ENCODE measurements at places on chromosomes 16 and 17.

- DNase-seq = peak; percentile 92
Observed at GRCh38 chr17:63405741-63406261, 40.3 kb downstream of the CYB561 start.

- DNase-seq = no peak
Observed at GRCh38 chr16:17491140-17491662, 20.4 kb upstream of the XYLT1 start.

DNA sequence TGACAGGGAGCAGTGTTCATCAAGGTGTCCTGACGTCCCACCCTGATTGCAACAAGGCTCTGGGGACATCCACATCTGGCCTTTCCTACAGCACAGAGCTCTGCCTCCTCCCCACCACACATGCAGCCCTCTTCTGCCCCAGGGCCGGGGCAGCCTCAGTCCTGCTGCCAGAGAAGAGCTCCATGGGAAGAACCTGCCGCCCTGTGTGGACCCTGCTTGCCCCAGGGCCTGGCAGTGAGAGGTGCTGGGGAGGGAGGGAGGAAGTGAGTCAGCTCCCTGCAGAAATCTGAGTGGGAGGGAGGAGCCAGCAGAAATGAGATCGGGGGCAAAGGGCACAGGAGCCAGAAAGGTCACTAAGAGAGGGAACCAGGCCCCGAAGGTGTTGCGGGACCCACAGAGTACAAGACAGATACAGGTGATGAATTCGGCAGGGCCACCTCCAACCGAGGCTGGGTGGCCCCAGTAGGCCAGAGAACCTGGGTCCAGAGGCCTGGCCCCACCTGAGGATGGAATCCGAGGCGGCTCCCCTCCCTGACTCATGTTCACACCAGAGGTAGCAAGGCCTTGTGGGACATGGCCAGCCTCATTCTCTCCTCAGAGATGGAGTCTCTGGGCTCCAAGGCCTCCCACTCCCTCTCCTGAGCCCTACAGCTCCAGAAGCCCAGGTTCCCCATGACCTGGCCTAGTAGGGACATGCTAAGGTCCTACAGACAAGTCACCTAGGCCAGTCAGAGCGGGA, 24.8 kb downstream of the MYO18A start:
- peak; percentile 61 for DNase-seq

DNA sequence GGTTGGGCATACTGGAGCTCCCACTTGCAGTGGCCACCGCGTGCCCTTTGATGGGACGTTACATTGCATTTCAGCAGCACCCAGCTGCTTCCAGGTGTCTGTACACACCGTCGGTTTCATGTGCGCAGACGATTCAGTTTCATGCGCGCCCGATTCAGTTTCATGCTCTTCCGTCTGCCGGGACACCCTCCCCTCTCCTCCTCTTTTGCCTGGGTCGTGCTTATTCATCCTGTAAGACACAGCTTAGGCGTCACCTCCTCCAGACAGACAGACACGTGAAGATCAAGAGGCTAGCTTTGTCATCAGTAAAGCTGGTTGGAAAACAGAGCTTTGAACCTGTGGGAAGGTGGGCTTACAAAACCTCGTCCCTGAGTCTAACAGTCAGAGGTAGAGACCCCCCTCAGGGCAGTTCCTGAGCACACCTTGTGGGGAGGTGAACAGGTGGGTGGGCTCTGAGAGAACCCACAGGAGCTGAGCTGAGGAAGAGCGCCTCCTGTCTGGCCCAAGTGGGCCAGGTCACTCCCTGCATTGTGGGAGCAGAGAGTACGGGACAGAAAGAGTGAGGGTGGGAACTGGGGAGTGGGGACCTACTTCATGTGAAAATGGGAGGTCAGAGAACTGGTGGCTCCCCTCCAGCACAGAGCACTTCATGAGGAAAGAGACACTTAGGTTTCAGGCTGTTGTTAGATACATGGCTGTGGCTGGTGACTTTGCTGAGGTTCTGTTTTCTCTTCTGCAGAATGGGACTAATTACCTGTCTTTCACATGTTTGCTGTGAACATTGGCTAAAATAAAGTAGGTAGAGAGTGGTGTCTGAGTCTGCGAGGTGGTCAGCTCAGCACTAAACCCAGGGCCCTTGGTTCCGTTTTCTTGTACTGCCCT, 122.1 kb downstream of the SNX29 start:
- DNase-seq = no peak

- peak; percentile 19 for DNase-seq
Observed at GRCh38 chr16:79628501-79628975, 28.0 kb upstream of the MAF start.

DNA sequence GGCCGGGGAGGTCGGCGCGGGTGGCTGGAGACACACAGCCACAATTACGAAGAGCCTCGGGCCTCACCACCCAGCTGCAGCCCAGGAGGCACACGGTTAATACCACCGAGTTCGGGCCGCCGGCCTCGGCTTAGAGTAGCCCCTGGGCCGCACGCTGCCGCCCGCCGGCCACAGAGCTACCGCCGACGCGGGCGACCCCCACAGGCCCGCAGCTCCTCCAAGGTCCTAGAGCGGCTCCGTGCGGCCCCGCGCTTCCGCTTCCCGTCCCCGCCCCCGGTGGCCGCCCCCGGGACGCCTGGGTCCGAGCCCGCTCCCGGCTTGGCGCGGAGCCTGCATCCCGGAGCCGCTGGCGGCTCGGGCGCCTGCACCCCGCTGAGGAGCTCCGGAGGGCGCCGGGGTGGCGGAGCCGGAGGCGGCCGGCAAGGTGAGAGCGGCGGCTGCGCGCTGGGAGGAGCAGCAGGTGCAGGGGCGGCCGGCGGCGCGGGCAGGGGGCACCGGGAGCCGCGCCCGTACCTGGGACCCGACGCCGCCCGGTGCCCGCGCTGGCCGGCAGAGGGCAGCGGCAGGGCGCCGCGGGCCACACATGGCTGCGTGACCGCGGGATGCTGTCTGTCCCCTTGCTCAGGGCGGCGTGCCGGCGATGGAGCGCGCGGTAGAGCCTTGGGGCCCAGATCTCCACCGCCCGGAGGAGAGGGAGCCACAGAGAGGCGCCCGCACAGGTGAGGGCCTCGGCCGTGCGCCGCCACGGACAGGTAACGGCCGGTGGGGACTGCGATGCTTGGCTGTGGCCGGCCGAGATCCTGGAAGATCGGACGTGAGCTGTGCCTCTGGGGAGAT, at the start of gene ZNF48:
TSS of gene ZNF48 (plus strand) at position 266 of the 837 bp plus-strand sequence. CDS start at position 641, 375 bp downstream.
- peak; percentile 90 for DNase-seq

DNA sequence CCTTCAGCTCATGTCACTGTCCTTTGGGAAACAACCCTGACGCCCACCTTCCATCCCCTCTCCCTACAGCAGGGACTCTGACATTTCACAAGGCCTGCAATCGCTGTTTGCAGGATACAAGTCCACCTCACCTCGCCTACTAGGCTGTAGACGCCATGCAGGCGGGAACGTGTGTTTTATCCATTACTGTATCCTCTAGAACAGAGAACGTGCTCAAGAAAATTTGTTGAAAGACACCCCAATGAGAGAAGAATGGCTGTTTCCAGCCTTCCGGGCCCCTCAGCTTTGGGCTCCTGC, 1.5 kb upstream of the TTYH2 start:
- DNase-seq = no peak

DNA sequence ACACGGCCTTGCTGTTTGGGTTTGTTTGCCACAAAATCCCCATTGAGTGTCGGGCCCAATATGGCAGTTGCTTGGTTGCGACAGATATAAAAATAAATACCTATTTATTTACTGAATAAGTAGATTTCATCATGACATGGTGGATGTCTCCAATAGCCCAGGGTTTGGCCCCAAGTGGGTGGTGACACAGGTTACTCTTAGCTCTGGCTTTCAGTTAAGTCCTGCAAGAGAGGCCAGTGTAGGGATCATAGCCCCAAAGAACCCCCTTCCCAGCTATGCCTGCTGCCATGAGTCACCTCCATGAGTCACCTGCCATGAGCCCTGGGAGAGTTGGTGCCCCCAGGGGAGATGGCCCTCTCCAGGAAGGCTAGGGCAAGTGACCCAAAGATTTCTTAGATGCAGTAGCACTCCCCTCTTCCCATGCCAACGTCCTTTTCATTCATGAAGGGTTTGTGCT, 78.7 kb upstream of the LGALS9 start:
- DNase-seq = peak; percentile 72

- DNase-seq = no peak
Observed at GRCh38 chr16:68289621-68290329, 21.0 kb downstream of the SLC7A6OS start.

- no peak for DNase-seq
Observed at GRCh38 chr17:66897141-66897540, 62.2 kb downstream of the CACNG5 start.

DNA sequence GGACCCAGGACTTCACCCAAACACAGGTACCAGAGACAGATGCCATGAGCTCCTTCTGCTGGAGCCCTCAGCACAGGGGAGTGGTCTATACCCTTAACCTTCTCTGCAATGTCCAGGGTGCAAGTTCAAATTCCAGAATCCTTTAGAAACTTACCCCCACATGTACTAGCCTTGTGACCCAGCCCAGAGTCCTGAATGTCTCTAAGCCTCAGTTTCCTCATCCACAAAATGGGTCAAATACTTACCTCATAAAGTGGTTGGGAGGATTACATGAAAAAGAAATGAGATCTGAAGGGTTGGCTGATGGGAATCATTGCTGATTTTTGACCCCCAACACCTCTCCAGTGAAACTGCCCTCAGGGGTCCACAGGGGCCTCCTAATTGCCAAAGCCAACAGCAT, 21.7 kb downstream of the COTL1 start:
- no peak for DNase-seq

DNA sequence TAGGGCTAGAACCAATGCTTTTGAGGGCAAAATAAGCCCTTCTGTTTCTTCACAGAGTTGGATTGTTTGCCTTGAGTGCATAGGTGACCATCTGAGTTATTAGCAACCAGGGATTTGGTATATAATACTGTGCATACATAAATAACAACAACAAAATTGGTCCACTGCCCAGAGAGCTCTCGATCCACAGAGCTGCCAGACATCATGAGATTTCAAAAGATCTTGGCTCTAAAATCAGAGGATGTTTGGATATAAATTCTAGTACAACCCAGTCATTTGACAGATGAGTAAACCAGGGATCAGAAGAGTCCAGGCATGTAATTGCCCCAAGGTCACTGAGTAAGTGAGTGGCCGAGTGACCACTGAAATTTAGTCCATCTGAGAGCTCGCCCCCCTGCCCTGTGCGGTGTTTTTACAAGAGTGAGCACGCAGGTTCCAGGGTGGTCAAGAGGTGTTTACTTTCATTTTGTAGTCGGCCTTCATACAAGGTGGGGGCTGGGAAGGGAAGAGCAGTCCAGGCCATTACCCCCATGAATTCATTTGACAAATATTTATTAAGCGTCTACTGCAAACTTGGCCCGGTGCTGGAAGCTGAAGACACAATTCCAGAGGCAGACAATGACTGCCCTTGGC, 1.8 kb upstream of the MT2A start:
- peak; percentile 91 for DNase-seq

DNA sequence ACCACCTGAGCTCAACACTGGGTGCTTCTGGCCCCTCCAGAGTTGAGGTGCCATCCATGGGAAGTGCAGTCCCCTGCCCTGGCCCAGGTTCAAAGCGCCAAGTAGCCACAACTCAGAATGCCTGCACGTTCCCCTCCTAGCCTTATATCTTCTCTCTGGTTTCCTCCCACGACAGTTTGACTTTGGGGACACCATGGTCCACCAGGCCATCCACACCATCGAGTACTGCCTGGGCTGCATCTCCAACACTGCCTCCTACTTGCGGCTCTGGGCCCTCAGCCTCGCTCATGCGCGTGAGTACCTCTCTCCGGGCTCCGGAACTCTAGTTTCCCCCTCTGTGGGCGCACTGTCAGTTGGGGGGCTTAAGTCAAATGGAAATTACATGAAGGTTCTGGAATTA, 22.4 kb upstream of the NAGLU start:
- DNase-seq = no peak

DNA sequence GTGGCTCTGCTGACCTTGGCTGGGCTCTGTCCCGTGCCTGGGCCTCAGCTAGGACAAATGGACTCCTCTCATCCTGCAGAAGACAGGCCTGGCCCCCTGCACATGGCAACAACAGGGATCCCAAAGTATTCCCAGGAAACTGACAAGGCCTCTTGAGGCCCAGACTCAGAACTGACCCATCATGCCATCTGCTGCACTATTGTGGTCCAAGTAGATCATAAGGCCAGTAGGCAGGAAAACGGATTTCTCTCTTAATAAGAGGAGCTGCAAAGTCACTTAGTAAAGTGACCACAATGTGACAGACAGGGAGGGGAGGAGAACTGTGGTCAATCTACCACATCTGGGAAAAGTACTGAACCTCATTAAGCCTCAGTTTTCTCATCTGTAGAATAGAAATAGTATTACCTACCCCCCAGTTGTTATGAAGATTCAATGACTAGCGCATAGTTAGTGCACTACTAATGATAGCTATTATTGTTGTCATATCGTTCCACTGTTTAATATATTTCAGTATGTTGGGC, 62.1 kb upstream of the TNRC6A start:
- DNase-seq = no peak

DNA sequence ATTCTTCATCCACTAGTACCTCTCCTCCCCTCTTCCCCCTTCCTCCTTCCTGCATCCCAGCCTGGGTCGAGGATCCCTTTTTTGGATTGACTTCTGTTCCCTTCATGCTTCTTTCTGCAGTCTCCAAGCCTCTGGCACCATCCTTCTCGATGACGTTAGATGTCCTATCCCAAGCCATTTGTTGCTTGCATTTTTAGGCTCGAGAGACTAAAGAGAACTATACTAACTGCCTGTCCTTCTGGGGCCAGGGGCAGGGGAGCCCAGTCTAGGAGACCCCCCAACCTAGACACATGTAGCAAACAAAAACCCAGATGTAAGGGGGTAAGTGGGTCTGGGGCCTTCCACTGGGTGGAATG, 23.9 kb downstream of the UNK start:
- DNase-seq = no peak

DNA sequence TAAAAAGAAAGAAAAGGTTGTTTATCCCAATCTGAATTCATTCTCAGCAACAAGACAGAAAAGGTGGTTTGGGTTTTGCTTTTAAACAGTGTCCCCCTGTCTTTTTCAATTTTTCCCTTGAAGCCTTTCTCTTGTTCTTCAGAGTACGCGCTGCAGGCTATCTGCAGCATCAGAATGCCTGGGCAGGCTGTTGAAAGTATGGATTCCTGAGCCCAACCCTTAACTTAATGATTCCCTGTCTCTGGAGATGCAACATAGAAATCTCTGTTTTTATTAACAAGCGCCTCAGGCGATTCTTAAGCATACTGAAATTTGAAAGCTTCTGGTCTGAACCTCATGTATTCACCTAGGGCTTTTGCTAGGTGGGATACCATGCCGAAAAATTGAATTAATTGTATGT, 32.1 kb downstream of the DGKE start:
- DNase-seq = no peak

DNA sequence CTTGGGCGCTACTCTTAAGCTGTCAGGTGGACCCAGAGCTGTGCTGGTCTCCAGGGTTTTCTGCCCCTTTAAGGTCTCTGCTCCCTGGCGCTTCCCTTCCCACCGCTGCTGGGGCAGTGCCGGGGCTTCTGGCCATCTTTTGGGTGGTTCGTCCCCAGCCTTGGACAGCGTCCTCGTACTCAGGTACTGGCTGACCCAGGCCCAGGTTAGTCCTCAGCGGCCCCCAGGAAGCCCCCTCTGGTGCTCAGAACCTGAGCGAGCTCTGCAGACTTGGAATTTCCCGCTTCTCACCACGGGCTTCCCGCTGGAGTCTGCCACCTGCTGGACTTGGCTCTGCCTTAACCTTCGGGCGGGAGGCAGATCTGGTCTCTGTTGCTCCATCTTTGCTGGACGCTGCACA, 94.1 kb upstream of the ZNF750 start:
- no peak for DNase-seq
